ENCODE measurements at places on chromosomes 4 and X. TPM values are rescaled to one million over a fixed set of nuclear protein-coding genes. Genes with fewer than 3 reads are reported as not detected.

GRCh38 chrX:133921764-133922389 lies 63.5 kb downstream of the GPC3 start:
- peak; percentile 43 for DNase-seq

GRCh38 chr4:157792716-157793115 lies 380.1 kb downstream of the GASK1B start:
- DNase-seq: no peak

GRCh38 chr4:86497131-86497530 lies 97.0 kb upstream of the PTPN13 start:
- no peak for DNase-seq

DNA sequence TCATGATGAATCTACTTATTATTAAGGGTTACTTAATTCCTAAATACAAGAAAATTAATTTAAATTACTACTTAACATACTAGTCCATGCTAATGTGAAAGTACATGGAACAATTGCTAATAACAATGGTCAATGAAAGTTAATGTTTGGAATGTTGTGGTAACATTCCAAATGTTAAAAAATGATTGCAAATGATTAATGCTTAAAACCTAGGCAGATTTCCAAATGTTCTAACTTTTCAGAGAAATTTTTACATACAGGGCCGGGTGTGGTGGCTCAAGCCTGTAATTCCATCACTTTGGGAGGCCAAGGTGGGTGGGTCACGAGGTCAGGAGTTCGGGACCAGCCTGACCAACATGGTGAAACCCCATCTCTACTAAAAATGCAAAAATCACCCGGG lies 1851.3 kb upstream of the PCDH7 start:
- no peak for DNase-seq

CLGN gene
- not detected for total RNA-seq

- DNase-seq: no peak
Measured at GRCh38 chr4:140243278-140243753, 89.3 kb upstream of the MAML3 start.

DNA sequence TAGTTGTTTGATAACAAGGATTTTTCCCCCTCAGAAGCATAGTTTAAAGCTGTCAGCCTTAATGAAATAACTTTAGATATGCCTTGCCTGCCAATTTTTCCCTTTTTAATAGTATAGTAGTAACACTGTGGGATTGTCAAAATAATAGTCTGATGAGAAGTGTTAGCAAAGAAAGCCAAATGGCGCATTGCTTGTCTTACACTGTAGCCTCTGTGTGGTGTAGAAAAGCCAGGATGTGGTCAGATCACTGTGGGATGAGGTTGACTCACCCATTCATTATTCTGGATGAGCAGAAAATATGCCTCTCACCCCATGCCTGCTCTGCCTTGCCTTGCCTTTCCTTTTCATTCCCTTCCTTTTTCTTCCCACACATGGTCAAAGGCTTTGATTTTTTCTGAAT lies 257.8 kb upstream of the NRK start:
- DNase-seq: no peak

DNA sequence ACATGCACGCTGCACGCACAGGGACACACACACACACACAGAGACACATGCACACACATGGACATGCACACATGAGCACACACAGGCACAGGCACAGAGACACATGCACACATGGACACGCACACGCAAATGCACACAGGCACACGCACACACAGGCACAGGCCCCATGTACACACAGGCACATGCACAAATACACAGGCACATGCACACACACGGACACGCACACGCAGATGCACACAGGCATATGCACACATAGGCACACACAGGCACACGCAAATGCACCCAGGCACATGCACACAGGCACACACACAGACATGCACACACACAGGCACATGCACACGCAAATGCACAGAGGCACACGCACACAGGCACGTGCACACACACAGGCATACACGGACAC lies 30.3 kb upstream of the HTRA3 start:
- no peak for DNase-seq

MCF2 gene
- total RNA-seq: 0.99 TPM

GRCh38 chr4:118849867-118850487 lies 14.1 kb upstream of the SEC24D start:
- DNase-seq: no peak

- DNase-seq: no peak
Measured at GRCh38 chr4:114603497-114603896, 4.9 kb downstream of the UGT8 start.

DNA sequence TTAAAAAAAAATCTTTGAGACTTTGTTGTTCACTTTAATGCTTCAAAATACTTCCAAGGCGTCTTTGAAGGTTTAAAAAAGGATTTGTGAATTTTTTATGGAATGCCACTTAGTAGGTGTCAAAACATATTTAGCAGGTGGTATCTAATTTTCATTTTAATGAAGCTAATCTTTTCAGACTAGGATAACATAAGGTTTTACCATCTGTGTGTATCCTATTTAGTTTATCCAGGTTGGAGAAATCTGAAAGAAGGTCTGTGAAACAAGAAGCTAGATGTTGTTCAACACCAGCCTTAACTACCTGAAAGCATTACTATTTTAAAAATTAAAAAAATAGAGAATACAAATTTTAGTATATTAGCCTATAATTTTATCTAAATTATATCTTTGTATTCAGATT lies 193.4 kb downstream of the GRID2 start:
- no peak for DNase-seq

- no peak for DNase-seq
Measured at GRCh38 chr4:107066621-107067020, 30.5 kb upstream of the DKK2 start.

- DNase-seq: no peak
Measured at GRCh38 chr4:1839282-1839681, 16.7 kb downstream of the LETM1 start.

- DNase-seq: no peak
Measured at GRCh38 chrX:13899607-13900006, 82.7 kb upstream of the GPM6B start.

- no peak for DNase-seq
Measured at GRCh38 chrX:35696760-35697234, 101.3 kb upstream of the MAGEB16 start.

- DNase-seq: no peak
Measured at GRCh38 chr4:178958725-178959440, 1516.6 kb upstream of the AGA start.

DNA sequence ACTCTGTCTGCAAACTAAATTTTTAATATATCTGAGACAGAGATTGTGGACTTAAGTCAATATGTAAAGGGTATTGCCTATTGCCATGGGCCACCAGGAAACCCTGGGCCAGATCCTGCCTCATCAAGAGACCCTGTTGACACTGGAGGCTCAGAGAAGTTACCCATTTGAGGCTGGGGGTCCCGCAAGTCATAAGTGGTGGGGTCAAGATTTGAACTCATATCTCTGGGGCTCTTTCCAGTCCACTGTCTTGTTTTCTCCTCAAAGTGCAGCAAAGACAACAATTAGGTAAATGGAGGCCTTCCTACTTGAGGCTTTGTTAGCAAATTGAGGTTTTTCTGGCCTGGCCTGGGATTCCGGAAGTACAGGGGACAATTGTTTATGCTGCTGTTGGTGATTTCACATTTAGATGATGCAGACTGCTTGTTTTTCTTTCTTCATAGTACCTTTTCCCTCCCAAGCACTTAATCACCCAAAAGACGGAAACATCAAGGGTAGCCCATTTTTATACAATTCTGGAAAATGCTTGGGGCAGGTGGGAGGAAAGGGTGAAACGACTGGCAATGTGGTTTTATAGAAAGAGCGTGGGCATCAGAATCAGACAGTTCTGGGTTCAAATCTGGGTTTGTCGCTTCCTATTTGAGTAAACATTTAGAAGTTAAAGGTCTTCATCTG lies 160.0 kb downstream of the SMIM20 start:
- DNase-seq: no peak

DNA sequence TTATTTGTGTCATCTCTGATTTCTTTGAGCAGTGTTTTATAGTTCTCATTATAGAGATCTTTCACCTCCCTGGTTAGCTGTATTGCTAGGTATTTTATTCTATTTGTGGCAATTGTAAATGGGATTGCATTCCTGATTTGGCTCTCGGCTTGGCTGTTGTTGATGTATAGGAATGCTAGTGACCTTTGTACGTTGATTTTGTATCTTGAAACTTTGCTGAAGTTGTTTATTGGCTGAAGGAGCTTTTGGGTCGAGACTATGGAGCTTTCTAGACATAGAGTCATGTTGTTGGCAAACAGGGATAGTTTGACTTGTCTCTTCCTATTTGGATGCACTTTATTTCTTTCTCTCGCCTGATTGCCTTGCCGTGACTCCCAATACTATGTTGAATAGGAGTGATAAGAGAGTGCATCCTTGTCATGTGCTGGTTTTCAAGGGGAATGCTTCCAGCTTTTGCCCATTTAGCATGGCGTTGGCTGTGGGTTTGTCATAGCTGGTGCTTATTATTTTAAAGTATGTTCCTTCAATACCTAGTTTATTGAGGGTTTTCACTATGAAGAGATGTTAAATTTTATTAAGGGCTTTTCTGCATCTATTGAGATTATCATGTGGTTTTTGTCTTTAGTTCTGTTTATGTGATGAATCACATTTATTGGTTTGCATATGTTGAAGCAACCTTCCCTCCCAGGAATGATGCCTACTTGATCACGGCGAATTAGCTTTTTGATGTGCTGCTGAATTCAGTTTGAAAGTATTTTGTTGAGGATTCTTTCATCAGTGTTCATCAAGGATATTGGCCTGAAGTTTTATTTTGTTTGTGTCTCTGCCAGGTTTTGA lies 72.7 kb upstream of the BOD1L1 start:
- DNase-seq: no peak

HERC6 gene
- 36.0 TPM for total RNA-seq

RPL10 gene
- total RNA-seq: 2,975 TPM

GRCh38 chr4:145679520-145679919 lies 426 bp upstream of the C4orf51 start:
- DNase-seq: no peak

DNA sequence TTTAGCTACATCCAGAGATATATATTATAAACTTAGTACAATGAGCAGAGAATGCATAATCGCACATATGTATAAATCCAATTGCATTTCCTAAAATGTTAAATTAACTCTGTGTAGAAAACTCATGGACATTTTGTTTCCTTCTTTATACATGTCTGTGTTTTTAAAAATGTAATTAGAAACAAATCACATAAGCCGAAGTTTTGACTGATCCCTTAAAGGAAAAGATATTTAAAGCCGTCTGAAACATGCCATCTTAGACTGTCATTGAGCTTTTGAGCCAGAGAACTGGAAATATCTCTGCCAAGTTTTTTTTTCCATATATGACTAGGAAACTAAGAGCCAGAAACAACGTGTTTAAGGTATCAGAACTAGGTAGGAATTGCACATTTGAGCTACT lies 107.0 kb downstream of the ARAP2 start:
- DNase-seq: no peak

DNA sequence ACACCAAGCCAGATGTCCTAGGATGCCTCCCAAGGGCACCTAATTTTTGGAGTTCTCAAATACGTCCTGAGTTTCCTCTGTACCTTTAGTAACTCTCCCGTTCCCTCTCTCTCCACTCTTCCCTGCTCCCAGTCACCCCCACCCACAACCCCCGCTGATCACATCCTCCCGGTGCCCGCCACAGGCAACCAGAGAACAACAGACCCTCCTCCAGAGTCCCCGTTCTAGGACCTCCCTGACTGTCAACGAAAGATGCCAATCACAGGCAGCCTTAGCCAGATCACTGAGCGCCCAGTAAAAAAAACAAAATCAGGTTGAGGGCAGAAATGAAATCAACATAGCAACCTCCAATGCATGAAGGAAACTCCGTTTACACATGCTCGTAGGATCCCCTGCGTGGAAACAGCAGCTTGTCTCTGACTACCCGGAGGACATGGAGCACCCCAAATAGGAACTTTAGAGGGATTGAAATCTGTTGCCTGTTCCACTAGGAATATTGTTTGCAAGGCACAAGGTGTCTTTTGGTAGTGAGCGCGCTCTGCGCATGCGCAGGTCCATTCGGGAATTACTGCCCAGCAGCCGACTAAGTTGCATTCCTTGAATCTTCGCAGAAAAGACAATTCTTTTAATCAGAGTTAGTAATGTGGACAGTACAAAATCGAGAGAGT lies at the start of gene GABRB1:
Gene GABRB1 (plus strand): TSS at position 557 of the 668 bp plus-strand sequence.
- DNase-seq: peak; percentile 33

DNA sequence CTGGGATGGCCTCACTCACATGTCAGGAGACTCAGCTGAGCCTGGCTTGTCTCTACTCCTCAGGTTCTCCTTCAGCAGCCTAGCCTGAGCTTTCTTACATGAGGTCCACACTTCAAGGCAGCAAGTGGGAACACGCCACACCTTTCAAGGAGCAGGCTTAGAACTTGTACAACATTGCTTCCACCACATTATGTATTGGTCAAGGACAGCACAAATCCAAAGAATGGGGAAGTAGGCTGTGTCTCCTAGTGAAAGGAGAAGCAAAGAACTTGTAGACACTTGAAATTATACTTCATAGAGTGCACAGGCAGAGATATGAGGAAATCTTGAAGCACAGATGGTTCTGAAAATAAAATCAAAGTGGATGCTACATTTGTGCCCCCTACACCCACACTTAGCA lies 120.9 kb upstream of the NOCT start:
- DNase-seq: no peak

DNA sequence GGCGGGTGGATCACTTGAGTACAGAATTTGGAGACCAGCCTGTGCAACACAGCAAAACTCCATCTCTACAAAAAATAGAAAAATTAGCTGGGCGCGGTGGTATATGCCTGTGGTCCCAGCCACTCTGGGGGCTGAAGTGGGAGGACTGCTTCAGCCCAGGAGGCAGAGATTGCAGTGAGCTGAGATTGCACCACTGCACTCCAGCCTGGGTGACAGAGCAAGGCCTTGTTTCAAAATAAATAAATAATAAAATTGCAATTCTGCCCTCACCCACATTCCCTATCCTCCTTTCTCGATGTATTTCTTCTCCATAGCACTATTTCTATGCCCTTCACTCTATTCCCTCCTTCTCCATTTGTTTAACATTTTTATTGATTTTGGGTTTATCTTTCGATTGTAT lies 8.7 kb upstream of the SLAIN2 start:
- no peak for DNase-seq

- DNase-seq: no peak
Measured at GRCh38 chrX:104419926-104420325, 146.1 kb upstream of the IL1RAPL2 start.

- no peak for DNase-seq
Measured at GRCh38 chr4:153348006-153348405, 3.5 kb downstream of the MND1 start.

GRCh38 chr4:84968925-84969324 lies 2.4 kb upstream of the WDFY3 start:
- DNase-seq: no peak

Measured in activated naive CD8-positive, alpha-beta T cell treated with anti-CD3 and anti-CD28 coated beads, Interleukin-2, amount 10 ng/mL, durations not matched to agents 7 days and 5 days (primary cell).